ENCODE measurements at places on chromosomes 12 and 14.
A peak's percentile ranks its signal among the peaks of the same experiment; 100 is the strongest.

- DNase-seq = no peak
These were observed 75.3 kb upstream of the CEP83 start for GRCh38 chr12:94534774-94535509.

DNA sequence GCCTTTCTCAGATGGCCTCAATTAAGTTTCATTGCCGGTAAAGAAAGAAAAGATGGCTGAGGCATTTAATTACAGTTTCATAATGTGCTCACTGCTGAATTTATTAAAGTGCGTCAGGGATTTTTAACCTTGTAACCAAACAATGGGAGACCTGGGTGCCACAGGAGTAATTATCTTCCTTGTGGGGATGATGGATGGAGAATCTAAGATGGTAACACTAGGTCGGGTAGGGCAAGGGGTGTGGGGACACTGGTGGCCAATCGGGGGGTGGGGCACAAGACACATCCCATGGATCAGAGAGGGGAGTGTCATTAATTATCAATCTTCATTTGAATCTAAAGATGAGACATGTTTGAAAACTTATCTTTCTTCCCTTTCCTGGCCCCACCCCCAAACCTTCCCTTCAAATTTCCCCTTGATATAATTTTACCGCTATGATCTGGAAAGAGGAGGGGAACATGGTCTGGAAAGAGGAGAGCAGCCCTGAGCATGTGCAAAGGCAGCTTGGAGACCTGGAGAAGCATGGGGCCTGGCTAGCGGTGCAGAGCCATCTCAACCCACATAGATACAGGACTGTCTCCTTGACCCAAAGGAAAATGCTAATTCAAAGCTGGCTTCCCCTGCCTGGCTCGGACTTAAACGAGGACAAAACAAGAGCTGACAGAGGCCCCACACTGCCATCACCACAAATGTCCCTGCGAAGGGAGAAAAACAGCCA lies 231.3 kb upstream of the NOS1 start:
- no peak for DNase-seq

DNA sequence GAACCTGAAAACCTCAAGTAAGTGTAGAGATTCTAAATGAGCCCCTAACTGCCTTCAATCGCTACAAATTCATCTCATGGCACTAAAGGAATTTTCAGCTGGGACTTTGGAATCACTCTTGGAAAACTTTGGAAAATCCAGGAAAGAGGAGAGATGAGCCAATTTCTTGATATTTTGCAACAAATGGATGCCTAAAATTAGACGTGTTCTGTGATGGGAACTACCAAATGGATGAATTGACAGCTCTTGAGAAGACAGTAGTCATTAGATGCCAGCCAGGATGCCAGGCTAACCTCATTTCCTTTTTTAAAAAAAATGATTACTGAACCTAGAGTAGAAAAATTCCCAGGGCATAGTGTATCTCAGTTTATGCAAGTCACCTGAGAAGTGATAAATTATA lies 78.3 kb downstream of the NPAS3 start:
- no peak for DNase-seq

- DNase-seq = no peak
These were observed 1.5 kb upstream of the NTS start for GRCh38 chr12:85872497-85873091.

DNA sequence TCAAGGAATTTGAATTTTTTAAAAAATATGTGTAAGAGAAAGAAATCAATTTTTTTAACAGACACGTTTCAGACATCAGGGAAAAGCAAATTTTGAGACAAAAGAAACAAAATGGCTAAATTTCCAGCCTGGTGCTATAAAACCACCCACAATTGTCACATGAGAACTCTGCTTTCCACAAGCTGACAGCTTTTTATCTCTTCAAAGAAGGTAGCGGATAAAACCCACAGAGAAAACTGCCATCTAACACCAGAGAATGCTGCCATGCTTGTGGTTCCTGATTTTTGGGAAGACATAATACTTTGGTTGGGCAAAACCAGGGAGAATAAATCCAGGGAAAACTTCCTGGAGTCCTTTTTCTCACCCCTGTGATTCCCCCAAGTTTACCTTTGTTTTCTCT lies 10.3 kb upstream of the ITPR2 start:
- DNase-seq = no peak

- no peak for DNase-seq
These were observed 670 bp downstream of the CCNB1IP1 start for GRCh38 chr14:20332431-20332787.

DNA sequence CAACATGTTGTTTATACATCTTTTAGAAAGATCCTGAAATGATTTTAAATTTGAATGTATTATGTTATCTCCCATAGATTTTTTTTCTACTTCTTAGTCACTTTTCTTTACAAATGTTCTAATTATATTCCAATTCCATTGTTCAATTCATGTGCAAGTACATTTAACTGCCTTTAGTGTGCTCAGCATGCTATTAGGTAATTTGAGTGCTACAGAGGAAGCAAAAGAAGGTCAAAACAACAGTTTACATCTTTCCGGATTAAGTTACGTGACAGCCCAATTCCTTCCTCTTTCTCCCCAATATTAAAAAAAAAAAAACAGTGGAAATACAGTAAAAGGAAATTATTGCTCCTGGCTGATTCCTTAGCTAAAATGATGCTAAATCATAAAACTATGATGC lies 98.3 kb downstream of the RTN1 start:
- DNase-seq = no peak

GRCh38 chr12:94163850-94164249 lies 15.5 kb downstream of the PLXNC1 start:
- no peak for DNase-seq

- no peak for DNase-seq
These were observed 15.5 kb upstream of the PARP11 start for GRCh38 chr12:3888659-3889058.

DNA sequence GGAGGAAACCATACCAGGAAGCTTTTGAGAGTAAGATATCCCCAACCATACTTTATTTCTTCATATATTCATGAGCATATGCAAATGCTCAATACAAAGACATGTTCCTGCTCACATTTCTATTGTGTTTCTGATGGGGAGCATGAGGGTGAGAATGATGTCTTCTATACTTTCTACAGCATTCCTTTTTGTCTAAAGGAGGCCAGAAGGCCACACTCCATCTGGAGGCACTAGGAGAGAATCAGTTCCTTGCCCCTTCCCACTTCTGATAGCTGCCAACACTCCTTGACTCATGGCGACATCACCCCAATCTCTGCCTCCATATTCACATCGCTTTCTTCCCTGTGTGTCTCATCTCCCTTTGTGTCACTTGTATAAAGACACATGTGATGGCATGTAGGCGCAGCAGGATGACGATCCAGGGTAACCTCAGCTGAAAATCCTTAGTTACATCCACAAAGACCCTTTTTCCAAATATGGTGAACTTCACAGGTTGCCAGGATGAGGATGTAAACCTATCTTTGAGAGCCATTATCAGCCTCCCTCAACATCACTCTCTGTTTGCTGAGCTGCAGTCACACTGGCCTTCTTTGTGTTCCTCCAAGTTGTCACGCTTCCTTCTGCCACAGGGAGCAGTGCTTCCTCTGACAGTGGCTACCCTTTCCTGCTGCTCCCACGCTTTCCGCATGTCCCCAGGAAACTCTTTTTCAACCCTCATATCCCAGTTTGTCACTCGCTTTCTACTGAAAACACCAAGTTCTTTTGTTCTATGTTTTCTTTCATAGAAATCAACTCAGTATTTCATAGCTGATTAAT lies 96.9 kb downstream of the STXBP6 start:
- no peak for DNase-seq

GRCh38 chr12:21774358-21775132 lies at the start of gene KCNJ8:
TSS of gene KCNJ8 (minus strand) at chr12:21774706. CDS start at chr12:21773616, 1,090 bp downstream.
- no peak for DNase-seq

- DNase-seq = no peak
These were observed 87.9 kb upstream of the MDGA2 start for GRCh38 chr14:47763188-47763854.

- DNase-seq = no peak
These were observed 2.5 kb upstream of the HOXC9 start for GRCh38 chr12:53997204-53998109.

DNA sequence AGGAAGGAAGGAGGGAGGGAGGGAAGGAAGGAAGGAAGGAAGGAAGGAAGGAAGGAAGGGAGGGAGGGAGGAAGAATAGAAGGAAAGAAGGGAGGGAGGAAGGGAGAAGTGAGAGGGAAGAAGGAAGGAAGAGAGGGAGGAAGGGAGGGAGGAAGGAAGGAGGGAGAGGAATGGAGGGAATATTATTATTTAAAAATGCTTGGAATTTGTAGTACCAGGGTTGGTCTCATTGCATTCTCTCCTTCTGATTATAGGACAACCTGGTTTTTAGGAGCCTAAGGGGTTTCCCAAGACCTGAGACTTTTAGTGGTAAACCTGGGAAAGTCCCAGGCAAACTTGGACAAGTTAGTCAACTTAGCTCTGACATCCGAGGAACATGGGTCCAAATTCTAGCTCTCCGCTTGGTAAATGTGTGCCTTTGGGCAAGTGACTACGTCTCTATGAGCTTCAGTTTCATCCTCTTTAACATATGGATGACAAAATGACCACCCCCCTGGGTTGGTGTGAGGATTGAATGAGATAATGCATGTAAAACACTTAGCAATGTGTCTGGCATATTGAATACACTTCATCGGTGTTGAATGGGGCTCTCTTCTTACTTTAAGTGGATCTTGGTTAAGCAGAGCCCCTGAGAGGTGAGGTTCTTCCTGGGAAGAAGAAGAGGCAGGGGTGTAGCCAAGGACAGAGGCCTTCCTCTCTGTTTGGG lies 690.7 kb upstream of the TBX3 start:
- DNase-seq = no peak

DNA sequence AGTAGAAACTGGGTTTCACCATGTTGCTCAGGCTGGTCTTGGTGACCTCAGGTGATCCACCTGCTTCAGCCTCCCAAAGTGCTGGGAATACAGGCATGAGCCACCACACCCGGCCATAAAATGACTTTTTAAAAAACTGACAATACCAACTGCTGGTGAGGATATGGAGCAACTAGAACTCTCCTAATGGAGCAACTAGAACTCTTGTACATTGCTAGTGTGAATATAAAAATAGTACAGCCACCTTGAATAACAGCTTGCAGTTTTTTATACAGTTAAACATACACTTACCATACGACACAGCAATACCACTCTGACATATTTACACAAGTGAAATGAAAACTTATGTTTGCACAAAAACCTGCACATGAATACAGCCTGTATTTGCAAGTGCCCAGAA lies 2.5 kb upstream of the CFAP73 start:
- no peak for DNase-seq

DNA sequence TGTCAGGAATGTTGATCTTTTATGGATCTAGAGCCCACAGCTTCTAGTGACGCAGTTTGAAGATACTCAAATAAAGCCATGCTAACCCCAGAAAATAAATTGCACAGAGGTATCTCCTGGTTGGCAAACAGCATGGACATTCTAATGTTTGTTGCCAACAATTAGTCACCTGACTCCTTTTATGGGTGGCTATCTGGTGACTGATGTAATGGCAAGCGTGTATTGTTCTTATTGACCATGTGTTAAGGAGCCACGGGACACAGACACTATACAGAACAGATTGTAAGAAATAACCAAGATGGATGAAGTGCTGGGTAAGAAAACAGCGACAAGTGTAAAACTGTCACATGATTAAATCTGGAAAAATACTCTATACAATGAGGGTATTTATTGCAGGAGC lies 401.3 kb upstream of the PDE3A start:
- no peak for DNase-seq

- DNase-seq = no peak
These were observed 14.8 kb upstream of the OR6J1 start for GRCh38 chr14:22658946-22659345.

DNA sequence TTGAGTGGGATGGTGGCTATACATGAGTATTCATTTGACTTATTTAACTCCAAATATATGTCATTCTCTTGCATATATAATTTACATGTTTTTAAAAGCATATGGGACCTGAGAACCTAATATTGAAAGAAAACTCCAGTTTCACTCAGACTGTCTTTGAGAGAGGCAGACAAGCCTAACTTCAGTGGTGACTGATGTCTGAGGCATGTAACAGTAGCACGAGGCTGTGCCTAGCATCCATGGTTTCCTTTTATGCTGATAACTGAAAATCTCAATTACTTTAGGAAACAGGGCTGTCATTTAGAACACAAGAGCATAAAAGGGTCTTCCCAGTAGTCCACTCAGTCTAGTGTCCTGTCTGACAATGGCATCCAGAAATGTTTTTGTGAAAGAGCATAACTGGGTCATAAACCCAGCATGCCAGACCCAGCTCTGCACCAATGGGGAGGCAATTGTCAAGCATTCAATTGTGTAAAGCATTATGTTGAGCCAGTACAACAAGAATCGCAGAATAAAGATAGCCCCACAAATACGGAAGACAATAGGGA lies 24.3 kb downstream of the MAPK1IP1L start:
- DNase-seq = no peak

- DNase-seq = no peak
These were observed 123.1 kb downstream of the PIWIL1 start for GRCh38 chr12:130460611-130461446.

DNA sequence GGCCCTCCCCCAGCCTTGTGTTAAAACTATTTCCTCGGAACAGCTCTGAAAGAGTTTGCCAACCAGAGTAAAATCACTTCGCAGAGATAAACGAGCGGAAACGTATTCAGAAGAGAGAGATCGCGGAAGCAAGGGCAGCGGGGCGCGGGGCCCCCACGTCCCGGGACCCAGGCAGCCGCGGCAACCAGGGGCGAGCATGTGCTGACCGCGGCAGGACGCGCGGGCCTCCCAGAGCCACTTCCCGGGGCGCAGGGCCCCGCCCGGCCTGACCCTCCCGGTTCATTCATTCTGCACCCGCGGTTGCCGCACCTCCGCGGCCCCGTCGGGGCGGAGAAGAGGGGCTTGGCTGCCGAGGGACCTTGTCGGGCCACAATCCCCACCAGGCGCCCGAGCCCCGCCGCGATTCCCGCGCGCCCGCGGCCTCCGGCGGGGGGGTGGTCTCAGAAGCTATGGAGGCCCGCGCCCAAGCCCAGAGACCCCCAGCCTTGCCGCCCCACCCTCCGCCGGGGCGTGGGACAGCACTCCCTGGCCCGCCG lies 598 bp downstream of the UBE2N start:
- peak; percentile 18 for DNase-seq

GRCh38 chr14:59131938-59132795 lies 56.3 kb upstream of the DAAM1 start:
- DNase-seq = no peak

GRCh38 chr14:95024380-95024779 lies 132.9 kb downstream of the DICER1 start:
- no peak for DNase-seq

DNA sequence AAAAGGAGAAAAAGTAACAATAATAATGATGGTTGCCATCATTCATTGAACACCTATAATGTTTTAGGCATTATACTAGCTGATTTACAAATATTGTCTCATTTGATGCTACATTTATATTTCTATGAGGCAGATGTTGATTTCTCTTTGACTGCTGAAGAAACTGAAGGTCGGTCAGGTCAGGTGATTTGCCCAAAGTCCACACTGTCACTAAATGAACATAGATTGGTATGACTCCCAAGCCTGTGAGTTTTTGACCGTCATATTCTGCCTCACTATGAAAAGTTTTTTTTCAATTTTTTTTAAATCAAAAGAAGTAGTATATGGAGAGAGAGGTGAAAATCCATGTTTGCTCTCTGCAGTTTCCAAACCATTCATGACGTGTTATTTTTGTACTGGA lies 10.8 kb downstream of the ALG10B start:
- no peak for DNase-seq
